ENCODE measurements at places on chromosomes 2 and 18.

DNA sequence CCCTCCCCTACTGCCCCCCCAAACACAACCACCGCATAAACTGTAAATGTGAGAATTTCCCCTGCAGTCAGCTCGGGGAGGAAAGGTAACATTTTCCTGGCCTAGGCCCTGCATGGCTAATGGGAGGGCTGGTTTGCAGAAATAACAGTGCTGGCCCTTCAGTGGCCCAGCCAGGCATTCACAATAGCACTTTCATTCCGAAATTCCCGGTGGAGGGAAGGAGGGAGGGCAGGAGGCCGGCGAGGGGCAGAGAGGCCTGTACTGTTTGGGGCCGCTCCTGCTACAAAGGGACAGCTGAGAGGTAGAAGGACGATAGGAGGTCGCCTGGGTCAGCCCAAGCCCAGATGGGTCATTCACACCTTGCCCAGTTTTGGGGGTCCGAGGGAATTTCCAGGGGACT lies 11.3 kb downstream of the CYP26B1 start:
- DNase-seq = no peak

- DNase-seq = no peak
Observed at GRCh38 chr2:19932928-19933327, 31.1 kb upstream of the TTC32 start.

- no peak for DNase-seq
Observed at GRCh38 chr2:108612153-108612513, 77.9 kb downstream of the LIMS1 start.

GRCh38 chr2:239264492-239264837 lies 136.4 kb downstream of the HDAC4 start:
- no peak for DNase-seq

DNA sequence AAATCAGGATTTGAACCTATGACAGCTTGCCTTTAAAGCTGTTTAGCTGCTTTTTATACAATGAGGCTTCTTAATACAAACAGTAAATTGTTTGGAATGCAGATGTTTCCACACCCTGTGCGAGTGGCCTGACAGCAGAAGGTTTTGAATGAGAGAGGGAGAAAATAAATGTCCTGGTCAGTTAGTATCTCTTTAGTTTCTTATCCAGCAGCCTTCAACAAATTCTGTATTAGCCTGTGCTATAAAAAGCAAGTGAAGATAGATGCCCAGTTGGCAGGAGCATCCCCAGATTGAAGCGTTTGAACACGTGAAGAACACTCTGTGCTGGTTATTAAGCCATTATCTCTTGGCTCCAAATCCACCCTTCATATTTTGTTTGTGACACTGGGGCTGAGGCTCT lies 70.6 kb downstream of the CERS6 start:
- DNase-seq = no peak
